Fibroblast of the conjunctiva (primary cell): ENCODE measurements at places on chromosomes 4 and X.

GRCh38 chr4:152427981-152428380, 107.9 kb downstream of the FBXW7 start:
- DNase-seq = no peak

- no peak for DNase-seq
Measured at GRCh38 chr4:19051831-19052230, 1030.3 kb upstream of the LCORL start.

- DNase-seq = no peak
Measured at GRCh38 chr4:87409420-87409939, 12.9 kb upstream of the NUDT9 start.

DNA sequence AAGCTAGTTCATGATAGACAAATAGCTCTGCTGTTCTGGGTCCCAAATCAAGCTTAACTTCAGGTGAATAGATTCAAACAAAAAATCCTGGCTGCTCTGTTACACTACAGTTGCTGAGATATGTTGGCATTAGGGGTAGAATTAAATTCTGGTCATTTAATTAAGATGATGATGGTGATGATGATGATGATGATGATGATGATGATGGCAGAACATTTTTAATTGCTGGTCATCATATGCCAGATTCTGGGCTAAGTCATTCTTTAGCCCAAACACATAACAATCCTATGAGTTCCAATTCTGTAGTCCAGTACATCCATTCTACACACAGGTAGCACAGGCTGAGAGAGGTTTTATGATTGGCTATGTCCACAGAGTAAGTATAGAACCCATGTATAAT, 741.5 kb downstream of the STIM2 start:
- DNase-seq = no peak

DNA sequence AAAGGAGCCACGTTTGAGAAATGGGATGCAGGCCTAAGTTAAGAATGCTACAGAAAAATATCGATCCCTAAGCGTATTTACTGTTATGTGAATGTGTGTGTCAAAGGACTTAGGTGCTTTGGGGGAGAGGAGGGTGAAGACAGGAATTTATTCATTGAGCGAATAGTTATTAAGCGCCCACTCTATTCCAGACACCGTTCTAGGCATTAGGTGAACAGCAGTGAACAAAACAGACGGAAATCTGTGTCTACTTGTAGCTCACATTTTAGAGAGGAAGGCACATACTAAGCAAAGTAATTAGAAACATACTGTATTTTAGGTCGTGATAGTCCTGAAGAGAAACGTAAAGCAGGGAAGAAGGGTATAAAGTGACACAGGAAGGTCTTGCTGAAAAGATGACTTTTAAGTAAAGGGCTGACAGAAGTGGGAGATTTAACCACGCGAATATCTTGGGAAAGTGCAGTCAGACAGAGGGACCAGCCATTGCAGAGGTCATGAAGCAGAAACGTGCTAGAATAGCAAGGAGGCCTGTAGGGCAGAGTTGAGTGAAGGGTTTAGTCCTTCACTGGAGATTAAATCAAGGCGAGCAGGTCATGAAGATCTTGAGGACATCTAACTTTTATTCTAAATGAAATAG, 541 bp downstream of the AIMP1 start:
- no peak for DNase-seq

GRCh38 chr4:126018274-126018673, 703.5 kb downstream of the FAT4 start:
- no peak for DNase-seq

DNA sequence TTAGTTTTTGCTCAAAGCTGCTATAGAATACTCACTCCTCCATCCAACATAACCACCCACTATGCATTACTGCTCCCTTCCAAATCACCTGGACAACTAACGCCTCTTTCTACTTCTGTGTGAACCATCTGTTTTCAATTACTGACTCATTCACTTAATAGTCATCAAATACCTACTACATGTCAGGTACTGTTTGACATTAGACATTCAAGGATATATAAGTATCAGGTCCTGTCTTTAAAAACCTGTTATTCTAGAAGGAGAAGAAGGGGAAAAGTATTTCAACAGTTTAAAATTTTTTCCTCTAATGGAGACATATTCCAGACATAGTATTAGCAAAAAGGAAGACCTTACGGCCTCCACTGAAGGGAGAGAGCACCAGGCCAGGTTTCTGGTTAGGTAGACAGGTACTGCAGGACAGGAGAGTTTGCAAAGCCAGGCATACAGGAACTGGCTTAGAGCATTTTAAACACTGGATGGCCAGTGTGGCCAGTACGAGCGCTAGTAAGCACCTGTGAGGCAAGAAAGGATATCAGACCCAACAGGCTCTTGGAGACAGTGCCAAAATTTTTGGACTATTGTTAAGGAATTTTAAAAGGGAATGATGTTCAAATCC, 39.0 kb downstream of the SH3RF1 start:
- no peak for DNase-seq

DNA sequence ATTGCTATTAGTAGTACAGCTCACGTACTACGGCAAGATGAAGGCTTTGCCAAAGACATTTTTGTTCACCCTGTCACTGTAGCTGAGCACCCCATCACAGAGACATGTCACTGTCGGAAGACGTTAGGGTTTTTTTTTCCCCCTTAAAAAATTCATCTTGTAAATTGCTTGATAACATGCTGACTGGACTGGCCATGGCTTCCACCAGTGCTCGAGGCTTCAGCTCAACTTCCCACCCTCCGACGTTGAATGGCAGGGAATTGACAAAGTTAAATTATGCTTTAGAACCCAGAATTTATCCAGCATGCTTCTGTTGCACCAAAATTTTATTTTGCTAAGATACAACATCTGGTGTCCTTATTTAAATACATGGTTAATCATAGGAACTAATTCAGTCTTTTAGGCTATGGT, 707 bp upstream of the OTUD4 start:
- no peak for DNase-seq

GRCh38 chr4:25889589-25890503, 24.2 kb upstream of the SMIM20 start:
- no peak for DNase-seq
